ENCODE measurements at places on chromosomes 7 and 10.

DNA sequence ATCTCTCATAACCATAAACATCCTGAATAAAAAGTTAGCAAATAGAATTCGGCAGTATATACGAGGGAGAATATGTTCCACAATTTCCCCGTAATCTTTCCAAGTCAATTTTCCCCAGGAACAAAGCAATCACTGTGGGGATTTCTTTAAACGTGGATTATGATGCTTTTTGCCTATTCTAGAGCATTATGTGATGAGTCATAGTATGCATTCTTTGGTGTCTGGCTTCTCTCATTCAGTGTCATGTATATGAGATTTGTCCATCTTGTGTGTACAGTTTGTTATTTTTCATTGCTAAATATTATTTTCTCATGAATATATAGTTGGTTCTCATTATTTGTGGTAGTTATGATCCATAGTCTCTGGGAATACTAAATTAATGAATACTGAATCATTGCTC lies 9.9 kb upstream of the OR9A4 start:
- DNase-seq: no peak

GRCh38 chr7:98276241-98276761 lies 5.2 kb upstream of the BRI3 start:
- no peak for DNase-seq

- DNase-seq: no peak
These were observed 230.1 kb downstream of the CALN1 start for GRCh38 chr7:72182036-72182435.

- no peak for DNase-seq
These were observed 34.1 kb downstream of the PTPRE start for GRCh38 chr10:127940866-127941640.

GRCh38 chr10:88150339-88150738 lies 286.9 kb downstream of the PTEN start:
- no peak for DNase-seq

Measured in mucosa of descending colon (tissue), 3 donors.